ENCODE measurements at places on chromosomes 7 and 10.

DNA sequence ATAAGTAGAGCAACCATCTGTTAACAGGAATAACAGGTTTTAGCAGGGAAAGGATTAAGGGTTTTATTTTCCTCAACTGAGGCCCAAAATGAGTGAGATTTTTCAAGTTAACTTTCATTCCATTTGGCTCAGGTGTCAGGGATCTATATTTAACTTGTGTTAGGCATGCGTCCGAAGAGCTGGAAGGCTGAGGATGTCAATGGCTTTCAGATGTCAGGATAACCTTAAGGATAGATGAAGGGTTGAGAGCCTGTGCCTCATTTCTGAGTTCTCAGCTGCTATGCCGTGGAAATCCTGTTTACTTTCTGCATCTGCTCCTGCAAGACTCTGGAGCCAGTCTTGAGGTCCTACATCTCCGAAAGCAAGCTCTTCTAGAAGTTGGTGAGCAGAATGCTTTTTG, 36.4 kb upstream of the CD36 start:
- DNase-seq, result no peak

GRCh38 chr10:97412891-97413304, 11.8 kb upstream of the RRP12 start:
- no peak for DNase-seq

DNA sequence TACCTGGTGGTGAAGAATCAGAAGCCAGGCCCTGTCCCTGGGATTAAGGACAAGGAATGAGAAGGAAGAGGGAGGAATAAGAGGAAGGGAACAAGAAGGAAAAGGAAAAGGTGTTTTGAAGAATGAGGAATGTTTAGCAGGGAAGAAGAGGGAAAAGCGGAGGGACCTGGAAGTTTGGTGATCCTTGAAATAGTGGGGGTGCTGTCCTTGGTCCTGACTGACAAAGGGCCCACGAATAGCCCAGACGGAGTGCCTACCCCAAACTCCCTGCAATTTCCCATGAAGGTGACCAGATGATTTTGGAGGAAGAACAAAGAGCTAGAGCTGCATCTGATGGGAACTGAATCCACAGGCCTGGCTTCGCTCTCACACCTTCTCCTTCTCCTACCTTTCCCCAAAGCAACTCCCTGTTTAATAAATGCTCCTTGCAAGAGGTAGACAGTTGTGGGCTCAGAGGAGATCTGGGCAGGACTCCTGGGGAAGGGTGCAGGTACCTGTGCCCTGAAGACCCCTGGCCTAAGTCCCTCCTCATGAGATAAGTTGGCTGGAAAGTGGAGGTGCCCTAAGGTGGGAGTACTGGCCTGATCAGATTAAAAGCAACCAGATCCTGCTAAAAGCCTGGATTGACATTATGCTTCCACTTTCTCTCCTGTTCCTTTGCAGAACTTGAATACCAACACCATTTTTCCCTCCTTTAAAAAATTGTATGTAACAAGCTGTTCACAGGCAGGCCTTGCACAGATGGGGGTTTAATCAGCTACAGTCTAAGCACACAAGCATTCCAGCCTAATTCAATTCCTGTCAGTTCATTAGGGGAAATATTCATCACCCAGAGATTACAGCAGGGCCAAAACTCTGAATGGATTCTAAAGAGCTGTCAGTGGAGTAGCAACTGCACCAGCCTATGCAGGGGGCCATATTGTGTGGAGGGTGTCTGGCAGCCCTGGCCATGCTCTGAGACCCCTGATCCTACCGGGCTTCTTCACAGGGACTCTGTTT, 19.4 kb downstream of the KAZALD1 start:
- no peak for DNase-seq

DNA sequence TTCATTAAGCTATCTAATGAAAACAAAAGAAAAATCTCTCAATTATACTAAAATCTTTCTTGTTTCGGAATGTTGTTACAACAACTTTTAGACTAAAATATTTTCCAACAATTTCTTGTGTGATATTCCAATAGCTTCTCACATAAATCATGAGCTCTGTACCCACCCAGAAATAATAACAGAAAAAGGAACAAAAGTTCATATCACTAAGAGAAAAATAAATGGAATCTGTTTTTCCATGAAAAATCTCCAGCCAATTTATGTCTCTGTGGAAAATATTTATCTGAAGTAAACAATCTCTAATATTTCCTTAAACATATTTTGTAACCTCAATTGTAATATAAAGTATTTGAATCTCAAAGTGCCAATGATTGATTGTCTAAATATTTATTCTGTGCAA, 628.6 kb upstream of the ANKRD30A start:
- DNase-seq, result no peak

DNA sequence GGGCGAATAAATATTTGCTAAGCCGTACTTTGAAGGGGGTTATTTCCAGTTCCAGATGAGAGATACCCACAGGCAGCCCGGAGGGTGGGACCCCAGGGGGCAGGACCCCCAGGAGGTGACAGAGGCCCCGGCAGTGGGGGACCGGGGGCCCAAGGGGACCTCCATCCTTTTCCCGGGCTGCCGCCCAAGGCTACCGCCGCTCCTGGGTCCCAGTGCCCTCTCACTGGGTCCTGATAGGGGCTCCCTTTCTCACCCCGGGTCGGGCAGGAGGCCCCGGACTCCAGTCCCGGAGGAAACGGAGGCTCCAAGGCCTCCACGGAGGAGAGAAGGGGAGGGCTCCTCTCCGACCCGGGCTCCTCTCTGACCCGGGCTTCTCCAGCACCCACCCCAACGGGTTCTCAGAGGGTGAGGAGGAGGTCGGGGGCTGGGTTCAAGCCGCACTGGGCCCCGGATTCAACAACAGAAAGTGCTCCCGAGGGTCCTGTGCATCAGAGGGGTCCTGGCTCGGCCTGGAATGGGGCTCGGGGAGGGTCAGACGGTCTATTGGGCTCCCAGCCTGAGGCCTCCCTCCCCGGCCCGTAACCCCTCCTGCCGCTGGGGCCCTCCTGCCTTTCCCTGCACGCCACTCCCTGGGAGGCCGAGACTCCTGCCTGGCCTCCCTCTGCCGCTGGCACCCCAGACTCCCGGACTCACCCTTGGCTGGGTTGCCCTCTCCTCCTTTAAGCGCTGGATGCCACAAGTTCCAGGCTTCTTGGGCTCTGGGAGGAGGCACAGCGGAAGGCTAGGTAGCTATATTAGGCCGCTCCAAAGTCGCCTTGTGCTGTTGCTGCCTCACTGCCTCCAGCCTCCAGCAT, 62.5 kb downstream of the ZNF37A start:
- DNase-seq, result no peak

- DNase-seq, result no peak
Observed at GRCh38 chr10:114437473-114438292, 33.4 kb upstream of the AFAP1L2 start.

DNA sequence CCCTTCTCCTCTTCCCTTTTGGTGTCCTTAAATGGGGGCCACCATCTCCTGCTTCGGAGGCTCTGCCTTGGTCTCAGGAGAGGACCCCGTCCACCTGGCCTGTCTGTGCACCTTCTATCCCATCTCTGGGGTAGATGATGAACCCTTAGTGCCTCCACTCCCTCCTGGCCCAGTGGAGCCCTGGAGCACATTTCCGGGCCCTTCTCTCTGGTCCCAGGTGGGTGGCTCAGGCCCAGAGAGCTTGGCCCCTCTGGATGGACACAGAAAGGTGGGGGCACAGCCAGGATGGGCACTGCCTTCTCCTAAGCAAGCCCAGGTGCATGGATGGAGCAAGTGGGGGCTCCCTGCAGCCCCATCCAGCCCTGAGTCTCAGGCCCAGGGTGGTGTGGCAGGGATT, 121.4 kb upstream of the RET start:
- DNase-seq, result no peak

Measured in nucleus accumbens (tissue), 56 donors.